ELF-1 (cell line): ENCODE measurements at places on chromosomes 3 and 15.
A peak's percentile ranks its signal among the peaks of the same experiment; 100 is the strongest.

DNA sequence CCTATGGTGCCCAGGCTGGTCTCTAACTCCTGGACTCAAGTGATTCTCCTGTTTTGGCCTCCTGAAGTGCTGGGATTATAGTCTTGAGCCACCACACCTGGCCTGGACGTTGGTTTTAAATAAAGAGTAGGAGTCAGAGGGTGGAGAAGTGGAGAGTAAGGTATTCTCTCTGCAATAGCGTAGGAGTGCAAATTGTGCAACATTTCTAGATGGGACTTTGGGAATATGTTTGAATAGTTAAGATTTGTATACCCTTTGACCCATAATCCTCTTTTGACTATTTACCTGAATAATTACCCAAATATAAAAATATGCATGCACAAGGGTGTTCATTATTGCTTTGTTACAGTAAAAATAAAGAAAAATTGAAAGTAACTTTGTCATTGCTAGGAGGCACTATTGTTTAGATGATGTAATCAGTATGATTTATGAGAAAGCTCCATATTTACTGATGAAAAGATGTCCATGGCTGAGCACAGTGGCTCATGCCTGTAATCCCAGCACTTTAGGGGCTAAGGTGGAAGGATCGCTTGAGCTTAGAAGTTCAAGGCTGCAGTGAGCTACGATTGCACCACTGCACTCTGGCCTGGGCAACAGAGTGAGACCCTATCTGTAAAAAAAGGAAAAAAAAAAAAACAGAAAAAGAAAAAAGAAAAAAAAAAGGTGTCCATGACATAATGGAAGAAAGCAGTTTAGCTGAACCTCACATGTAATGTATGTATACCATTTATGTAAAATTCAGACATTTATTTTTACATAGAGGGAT lies 15.1 kb upstream of the XYLB start:
- no peak for DNase-seq

- no peak for DNase-seq
Measured at GRCh38 chr3:156148946-156149381, 28.6 kb downstream of the KCNAB1 start.

DNA sequence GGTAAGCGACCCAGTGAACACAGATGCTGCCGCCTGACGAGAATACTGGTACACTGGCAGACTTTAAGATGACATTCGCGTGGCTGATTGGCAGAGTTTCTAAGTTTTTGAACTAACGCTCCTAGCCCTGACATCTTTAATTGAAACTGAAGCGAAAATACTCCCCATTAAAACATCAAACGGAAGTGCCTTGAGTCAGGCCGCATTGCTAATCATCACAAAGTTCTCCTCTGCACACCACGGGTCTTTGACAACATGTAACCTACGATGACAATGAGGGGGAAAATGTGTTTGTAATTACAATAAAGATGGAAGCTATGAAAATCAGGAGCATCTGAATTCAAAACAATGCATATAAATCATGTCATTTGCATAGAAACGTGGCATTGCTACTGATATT lies 44.5 kb downstream of the ATP13A4 start:
- no peak for DNase-seq

DNA sequence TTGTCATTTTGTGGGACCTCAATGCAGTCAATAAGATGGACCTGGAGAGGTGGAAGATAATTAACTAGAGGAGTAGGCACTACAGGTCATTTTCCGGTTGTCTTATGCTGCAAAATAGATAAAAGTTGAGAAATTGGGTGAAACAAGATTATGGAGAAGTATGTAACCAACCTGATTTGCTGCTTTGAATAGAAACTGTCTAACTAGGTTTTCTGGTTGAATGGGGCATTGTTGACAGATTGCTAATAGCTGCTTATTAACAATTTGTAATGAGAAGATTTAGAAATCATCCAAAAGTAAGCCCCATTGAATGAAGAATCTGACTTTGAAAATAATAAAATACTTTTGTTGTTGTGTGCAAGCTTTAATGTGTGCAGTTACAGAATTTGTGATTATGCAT lies 26.2 kb downstream of the PIAS1 start:
- DNase-seq = no peak

DNA sequence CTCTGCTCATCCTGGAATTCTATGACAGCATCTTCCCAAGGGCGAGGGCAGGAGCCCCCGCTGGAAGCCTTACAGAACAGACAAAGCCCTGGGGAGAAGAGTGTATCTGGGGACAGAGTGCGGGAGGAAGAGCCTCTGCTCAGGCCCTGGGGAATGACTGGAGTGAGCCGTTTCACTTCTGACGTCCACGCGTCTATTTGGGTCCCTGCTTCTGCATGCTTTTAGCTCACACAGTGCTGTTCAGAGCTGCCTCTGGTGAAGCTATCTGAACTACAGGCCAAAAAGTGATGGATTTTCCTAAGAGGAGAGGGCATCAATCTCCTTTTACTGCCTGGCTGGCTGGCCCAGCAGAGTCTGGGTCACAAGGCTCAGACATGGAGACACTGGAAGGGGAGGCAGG lies 311.8 kb downstream of the NTRK3 start:
- DNase-seq = no peak

DNA sequence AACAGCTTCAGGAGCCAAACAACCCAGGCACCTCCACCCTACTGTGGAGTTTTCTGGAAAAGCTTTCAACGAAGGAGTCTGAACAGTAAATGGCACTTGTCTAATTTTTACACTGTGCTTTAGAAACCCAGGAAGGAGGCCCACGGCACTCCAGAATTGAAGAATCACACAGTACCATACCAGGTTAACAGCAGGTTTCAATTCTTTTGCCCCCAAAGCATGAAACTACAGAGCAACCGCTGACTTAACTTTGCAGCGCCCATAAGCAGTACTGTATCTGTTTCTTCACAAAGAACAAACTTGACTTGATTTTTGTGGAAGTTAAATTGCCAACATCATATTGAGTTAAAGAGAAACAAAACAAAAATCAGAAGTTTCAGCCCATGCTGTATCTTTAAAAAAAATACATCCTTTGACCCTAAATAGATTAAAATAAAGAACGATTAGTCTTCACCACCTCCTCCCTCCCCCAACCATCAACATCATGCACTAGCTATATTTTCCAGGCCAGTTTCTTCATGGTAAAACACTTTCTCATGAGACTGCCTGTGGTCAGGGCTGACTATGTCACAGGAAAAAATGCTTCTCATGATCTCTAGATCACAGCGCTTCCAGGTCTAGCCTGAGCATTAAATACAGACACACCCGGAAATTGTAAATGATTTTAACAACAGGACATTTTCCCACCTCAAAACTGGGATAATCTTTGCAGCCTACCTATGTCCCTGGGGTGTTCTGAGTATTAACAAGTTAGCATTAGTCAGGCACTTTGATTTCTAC lies 456.3 kb downstream of the FOXP1 start:
- DNase-seq = no peak

DNA sequence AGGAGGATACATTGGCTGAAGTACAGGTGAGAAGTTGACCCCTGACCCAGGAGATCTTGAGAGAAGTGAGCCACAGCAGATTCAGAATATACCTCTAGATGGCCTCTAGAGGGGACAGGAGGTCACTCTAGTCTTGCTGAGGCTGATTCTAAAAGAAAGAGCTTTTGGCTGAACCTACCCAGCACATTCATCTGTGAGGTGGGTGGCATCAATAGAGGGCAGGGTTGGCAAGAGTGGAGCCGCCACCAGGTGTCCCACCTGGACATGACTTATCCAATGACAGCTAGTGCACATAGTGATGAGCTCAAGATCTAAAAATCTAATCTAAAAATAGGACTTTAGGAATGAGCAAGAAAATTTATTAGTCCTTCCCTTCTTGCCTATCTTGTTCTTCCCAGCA lies 51.6 kb downstream of the CYP19A1 start:
- peak; percentile 11 for DNase-seq

- peak; percentile 34 for DNase-seq
Measured at GRCh38 chr3:56251343-56251945, 216.8 kb downstream of the ERC2 start.

GRCh38 chr3:16606398-16606797 lies 1.2 kb upstream of the DAZL start:
- DNase-seq = peak; percentile 21

DNA sequence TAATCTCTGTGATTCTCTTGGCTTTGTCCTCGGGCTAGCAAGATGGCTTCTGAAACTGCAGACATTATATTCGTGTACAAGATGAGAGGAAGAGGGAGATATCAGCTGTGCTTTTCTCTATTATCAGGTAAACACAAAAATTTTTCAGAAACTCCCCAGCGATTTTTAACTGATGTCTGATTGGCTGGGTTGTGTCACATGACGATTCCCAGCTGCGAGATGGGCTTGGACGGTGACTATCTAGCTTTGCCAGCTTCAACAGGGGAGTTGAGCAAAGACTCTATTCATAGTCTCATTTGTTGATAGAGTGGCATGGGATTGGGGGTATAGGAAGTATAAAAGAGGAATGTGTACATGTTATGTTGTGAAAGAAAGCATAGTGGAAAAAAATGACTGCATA lies 248.8 kb upstream of the AZI2 start:
- no peak for DNase-seq

DNA sequence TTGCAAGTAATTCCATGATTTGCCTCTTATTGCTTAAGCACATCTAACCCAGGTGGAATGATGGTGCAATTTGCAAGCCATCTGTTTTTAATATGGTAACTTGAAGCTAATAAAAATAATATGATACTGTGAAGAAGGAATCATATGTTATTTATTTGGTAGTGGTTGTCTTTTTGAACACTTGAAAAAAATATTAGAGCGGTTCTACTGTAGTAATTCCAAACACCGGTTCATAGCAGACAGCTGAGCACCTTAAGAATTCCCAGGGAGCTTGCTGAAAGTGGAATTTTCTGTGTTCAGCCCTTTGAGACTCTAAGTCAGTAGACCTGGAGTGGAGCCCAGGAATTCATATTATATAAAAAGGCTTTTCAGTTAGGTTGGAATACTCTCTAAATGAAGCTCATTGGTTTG lies 687.4 kb downstream of the EDEM1 start:
- no peak for DNase-seq

GRCh38 chr3:191355406-191355805 lies 25.1 kb upstream of the UTS2B start:
- no peak for DNase-seq

- DNase-seq = no peak
Measured at GRCh38 chr3:120446891-120447668, 3.7 kb downstream of the FSTL1 start.

DNA sequence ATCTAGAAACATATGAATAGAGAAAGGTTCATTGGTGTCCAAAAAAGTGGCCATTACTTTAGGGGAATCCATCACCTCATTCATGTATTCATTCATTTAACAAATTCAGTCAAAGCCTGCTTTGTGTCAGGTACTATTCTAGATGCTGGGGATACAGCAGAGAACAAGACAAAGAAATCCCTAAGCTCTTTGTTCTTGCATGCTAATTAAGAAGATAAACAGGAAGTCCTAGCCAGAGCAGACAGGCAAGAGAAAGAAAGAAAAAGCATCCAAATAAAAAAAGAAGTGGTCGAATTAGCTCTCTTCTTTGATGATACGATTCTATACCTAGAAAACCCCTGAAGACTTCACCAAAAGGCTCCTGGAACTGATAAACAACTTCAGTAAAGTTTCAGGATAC lies 12.4 kb upstream of the ZMAT3 start:
- DNase-seq = no peak

DNA sequence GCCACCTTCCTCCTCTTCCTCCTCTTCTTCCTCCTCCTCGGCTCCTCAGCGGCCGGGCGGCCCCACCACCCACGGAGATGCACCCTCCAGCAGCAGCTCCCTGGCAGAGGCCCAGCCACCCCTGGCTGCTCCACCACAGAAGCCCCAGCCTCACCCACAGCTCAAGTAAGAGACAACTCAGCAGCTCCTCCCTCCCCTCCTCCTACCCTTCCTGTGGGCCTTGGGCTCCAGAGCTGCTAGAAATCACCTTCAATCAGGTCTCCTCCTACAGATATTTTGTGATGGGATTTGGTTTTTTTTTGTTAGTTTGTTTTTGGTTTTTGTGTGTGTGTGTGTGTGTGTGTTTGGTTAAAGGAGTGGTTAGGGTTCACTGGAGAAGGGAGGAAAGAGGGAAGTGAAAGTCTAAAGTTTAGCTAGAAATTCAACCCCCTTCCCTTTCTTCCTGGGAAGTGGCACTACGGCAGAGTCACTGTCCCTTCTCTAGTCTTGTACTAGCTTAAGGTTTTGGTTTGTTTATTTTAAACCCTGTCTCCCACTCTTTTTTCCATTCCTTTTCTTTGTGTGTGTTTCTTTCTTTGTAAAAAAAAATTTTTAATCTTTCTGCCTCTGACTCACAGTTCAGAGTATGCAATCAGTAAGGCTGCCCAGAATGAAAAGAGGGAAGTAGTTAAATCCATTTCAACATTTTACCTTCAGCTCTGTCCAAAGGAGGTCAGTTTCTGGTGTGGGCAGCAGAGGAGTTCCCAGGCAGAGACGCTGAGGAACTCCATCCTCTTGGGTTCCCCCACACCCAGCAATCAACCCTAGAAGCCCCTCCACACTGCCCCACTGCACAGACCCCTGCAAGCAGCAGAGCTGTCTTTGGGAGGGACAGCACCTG lies 29.0 kb upstream of the TIMP4 start:
- DNase-seq = no peak

GRCh38 chr3:182567700-182568099 lies 225.6 kb upstream of the ATP11B start:
- DNase-seq = peak; percentile 22

- no peak for DNase-seq
Measured at GRCh38 chr3:146513386-146514051, 30.9 kb downstream of the PLSCR1 start.

DNA sequence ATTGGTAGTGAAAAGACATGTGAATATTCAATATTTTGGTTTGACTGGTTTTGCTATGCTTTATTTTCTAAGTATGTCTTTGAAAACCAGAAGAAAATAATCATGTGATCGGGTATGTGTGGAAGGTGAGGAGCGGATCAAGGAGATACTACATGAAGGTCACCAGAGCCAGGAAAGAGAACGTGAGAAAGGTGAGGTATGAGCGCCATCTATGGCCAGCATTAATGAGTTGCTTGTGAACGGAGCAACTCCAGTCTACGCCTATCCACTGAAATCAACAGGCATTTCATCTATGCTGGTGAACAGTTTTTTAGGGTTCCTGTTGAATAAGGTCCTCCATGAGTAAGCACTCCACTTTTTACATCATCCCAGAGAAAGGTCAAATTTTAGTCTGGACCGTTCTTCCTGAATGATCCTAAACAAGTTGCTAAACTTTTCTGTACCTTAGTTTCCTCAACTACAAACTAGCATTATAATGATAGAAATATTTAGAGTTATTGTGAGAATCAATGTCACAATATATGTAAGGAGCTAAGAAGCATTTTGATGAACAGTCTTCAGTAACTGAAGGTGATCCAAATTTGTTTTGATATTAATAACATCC lies 1435.2 kb upstream of the CADM2 start:
- peak; percentile 67 for DNase-seq

GRCh38 chr3:38311476-38311875 lies 29.4 kb downstream of the SLC22A14 start:
- DNase-seq = no peak

GRCh38 chr15:69930754-69931153 lies 167.0 kb downstream of the TLE3 start:
- no peak for DNase-seq

DNA sequence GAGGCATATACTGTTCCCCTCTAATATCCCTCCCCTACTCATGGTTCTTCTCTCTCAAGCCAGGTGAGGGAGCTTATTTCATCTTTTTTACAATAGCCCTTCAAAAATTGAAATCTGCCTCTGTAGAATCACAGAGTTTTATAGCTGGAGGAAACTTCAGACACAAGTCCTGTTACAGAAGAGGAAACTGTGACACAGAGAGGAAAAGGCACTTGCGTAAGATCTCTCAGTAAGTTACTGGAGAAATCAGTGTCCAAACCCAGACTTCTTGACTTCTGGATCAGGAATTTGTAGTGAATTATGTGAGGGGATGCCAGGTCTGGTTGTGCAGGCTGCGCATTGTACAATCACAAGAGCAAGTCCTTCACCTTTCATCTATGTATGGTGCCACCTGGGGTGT lies 4.6 kb downstream of the FGD5 start:
- no peak for DNase-seq
